ENCODE measurements at places on chromosomes 5 and 9.

- peak; percentile 75 for DNase-seq
Measured at GRCh38 chr5:128920345-128921215, 44.7 kb upstream of the SLC27A6 start.

DNA sequence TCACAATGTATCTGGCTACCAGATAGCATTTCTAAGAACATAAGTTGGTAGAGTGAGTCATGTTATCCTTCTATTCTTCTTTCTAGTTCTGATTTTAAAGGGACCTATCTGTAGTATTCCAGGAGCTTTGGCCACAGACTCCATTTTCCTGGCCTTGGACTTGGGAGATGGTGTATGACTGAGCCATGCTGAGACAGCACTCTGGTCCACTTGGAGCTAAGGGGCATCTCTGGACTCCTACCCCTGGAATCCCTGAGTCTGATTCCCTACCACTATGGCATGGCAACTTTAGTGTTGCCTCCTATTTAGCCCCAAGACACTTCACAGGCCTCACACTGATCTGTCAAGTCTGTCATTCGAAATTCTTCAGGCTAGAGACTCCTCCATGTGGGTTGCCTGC, 58.8 kb downstream of the BAAT start:
- DNase-seq: no peak

GRCh38 chr5:8700222-8700621, 831.3 kb downstream of the MTRR start:
- DNase-seq: no peak

DNA sequence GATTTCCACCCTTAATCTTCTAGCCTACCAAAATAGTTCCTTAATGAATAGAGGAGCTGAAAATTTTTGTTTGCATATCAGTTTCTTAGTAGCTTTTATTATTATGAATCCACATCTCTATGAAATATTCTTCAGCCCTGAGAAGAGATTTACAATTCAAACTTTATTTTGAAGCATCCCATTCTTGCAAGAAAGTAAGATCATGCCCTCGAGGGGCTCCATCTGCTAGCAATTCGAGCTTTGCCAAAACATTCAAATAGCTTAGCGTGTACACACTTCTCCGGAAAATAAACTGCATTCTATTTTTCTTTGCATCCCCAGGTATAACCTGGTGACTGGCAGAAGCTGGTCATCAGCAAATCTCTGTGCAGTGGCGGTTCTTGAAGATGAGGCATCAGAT, 370.7 kb downstream of the MTRR start:
- DNase-seq: no peak

DNA sequence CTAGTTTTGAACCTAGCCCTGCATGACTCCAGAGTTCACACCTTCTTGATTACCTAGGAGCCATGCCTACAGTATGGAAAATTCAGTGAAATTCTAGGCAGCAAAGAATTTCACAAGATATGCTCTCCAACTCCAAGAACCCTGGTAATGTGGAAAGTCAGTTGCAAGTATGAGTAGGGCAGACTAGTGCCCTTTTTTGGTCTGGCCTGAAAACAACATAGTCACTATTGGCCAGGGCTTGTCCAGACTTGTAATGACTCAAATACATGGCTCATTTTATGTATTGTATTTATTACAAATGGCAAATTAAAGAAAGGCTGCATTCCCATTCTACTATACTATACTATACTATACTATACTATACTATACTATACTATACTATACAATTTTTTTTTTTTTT, 160.4 kb downstream of the ESM1 start:
- peak; percentile 38 for DNase-seq

DNA sequence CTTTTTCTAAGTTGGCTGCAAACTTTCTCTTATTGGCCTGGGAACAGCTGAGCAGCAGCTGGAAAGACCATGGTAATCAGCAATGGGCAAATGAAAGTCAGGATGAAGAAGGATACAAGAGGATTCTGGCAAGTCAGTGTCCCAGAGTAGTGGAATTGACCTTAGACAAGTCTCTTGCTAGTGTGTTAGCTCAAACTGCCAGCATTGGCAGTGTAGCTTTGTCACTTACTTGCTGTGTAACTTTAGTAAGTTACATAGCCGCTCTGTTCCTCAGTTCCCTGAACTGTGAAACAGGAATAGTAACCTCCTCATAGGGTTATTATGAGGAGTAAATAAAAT, 3.6 kb downstream of the ALDH1A1 start:
- DNase-seq: no peak

DNA sequence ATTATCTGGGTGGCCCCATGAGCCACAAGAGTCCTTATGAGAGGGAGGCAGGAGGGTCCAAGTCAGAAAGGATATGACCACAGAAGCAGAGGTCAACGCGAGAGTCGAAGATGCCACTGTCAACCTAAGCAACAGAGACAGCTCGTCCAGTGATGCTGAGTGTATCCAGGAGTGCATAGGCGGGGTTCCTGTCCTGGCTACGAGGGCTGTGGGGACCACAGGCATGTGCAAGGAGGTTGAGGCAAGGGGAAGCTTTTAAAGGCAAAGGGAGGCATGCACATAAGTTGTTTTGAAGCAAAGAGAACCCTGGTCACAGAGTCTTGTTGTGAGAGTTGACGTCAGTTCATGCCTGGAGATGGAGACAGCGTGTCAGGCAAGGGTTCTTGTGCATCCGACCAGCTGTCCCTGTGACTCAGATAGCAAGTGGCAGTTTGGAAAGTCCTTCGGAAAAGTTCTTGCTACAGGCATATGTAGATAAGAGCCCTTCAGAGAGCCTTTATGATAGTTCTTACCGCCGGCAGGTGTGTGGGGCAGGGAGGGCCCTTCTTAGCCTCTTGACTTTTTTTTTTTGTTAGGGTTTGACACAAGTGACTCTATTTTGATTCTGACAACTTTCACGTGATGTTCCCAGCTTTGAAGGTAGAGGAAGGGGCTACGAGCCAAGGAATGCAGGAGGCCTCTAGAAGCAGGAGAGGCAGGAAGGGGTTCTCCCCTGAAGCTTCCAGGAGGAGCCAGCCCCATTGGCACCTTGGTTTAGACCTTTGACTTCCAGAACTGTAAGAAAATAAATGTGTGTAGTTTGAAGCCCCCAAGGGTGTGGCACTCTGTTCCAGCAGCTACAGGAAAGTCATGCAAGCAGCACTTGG, 66.0 kb upstream of the FCN1 start:
- no peak for DNase-seq

- no peak for DNase-seq
Measured at GRCh38 chr9:90098408-90098807, 493.6 kb downstream of the GADD45G start.

DNA sequence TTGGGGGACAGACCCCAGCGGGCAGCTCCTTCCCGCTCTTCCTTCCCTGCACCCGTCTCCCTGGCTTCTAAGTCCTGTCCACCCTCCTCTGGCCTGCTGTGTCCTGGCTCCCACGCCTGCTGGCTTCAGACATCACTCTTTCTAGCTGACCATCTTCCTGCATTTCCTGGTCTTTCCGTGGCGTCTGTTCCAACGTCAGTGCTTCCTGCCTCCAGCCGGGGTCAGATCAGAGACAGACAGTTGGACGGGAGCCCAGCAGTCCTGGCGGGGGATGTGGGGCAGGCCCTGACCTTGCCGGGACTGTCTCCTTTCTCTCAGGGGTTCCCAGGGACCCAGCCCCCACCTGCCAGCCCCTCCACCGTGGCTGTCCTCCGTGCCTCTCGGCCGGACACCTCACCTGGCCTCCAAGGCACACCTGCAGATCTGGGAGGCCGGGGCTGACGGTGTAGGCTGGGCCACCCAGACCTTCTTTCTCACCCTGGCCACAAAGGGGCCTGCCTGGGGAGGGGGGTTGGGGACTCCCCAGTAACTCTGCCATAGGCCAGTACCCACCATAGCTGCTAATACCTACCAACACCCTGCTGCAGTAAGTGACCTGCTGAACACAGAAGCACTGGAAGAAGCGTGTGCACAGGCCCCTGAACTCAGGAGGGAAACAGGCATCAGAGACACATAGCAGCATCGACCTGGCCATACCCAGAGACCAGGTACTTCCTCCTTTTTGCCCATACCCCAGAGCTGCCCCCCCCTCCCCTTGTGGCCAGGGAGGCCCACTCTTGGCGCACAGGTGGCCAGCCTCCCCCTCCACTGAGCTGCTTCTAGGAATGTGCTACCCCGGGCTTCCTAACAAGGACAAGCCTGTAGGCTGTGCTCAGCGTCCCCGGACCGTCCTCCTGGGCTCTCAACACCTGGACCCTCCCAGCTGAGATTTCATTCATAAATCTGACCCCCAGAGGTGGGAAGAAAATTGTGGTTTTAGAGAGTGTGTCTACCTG, 5.1 kb downstream of the NRARP start:
- DNase-seq: no peak

DNA sequence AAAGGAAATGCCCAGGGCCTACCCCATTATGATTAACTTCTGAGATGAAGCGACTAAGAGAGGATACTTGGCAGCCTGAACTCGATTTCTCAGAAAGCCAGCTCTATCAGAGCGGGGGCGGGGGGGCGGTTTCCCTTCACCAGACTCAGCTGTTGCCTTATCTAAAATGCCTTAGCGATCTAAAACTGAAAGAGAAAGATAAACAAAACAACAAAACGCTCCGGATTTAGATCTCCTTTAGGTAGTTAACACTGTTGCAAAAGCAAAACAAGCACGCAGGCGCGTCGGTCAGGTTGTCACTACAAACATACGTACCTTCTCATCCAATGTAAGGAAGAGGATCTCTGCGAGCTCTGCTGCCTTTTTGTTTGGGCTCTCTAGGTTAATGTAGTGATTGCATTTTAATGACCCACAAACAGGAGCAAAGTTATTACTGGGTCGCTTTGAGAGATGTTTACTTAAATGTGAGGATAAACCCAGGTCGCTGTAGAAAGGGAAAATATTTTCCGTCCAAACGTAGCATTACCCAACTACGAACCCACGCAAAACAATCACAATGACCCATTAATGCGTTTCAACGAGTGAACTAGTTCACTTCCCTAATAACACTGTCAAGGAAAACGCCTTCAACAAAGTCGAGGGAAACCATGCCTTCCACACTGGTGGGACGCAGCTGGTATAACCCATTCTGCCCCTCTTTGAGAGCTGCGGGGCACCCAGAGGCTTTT, 982 bp downstream of the EPB41L4A start:
- DNase-seq: no peak

DNA sequence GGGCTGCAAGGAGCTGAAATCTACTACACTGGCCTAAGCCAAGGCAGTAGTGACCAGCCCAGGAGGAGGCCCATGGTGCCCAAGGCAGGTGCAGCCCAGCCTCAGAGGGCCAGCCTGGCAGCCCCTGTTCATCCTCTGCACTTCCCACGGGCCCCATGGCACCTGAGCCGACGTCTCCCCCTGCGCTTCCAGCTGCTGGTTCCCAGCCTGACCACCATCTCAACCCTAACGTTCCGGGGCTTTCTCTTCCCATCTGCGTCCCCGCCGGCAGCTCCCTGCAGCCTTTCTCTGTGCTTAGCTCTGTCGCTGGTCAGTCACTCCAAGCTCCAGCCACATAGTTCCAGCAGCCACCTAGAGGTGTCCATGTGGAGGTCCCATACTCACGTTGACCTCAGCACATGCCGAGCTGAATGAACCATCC, 105.5 kb upstream of the LMX1B start:
- no peak for DNase-seq

- no peak for DNase-seq
Measured at GRCh38 chr9:70052768-70053167, 9.1 kb downstream of the MAMDC2 start.

DNA sequence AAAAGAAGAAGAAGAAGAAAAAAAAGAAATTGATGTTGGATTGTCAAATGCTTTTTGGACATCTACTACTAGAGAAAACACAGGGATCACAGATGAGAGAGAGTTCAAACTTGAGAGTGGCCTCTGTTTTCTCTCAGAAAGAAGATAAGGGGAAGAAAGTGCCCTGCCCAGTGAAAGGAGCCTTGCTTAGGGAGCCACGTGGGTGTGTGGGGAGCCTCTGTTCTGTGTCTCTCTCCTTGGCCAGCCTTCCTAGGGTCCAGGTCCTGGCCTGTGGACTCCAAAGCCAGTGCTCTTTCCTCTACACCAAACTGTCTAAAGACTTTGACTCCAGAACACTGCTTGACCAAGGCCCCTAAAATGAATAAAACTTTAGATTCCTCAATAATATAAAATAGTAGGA, 22.0 kb upstream of the COL15A1 start:
- no peak for DNase-seq

DNA sequence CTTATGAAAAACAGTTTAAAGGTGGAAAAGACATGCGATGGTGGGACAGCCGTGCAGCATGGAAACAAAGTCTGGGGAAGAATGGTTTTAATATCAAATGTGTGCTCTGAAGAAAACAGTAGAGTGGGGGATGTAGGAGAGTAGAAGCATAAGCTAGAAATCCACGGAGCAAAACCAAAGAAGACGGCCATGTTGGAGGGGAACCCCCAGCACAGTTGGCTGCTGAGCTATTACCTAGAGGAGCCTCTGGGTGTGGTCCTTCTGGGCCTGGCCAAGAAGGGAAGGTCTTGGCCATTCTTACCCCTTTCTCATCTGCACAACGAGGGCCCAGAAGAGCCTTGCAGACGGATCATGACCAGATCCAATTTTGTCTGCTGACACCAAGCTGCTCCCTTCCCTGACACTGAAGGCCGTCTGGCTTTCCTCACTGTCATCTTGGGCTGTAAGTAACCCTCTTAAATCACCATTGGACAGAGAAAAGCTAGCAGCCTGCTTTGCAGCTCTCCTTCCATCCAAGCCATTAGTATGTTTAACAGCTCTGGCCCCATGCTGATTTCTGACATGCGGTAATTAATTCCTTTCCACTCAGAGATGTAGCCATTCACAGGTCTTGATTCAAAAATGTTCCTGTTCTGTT, 189.5 kb downstream of the SEC61B start:
- peak; percentile 18 for DNase-seq

DNA sequence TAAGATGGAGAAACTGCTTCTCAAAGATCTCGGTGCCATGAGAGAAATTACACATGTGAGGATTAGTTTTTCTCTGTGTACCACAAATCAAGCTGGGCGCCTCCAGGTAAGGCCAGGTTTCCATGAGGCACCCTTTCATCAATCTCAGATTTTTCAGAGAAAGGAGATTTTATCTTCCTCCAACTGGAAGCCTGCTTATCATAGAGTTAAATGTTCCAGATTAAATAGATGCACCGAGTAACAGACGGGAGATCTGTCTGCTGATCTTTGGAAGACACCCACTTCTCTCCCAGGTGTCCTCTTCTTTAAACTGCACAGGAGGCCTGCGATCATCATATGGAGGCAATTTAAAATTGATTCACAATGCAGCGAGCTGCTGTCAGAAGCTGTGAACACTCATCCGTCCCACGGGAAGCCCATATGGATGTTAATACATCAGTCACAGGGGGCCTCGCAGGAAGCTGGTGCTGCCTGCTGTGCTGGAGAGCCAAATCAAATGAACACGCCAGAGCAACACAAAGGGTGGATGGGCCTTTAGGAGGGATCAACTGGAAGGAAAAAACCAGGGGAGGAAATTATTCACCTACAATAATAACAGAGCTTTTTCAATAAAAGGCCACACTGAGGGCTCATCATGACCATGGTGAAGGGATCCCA, 93.3 kb downstream of the TLE1 start:
- peak; percentile 84 for DNase-seq

- DNase-seq: peak; percentile 98
Measured at GRCh38 chr9:124658165-124659017, 112.7 kb downstream of the NR6A1 start.

GRCh38 chr5:1799110-1799601, 481 bp downstream of the MRPL36 start:
- no peak for DNase-seq
